Bronchial smooth muscle cell (primary cell): ENCODE measurements at places on chromosomes 13 and 19. TPM values are rescaled to one million over a fixed set of nuclear protein-coding genes. Genes with fewer than 3 reads are reported as not detected.

EFNB2 gene
- total RNA-seq: 0.09 and 0.47 TPM in 2 replicates

ZIK1 gene
- total RNA-seq: 5.2 and 7.7 TPM in 2 replicates

ATP8B3 gene
- 0.95 and 1.9 TPM in 2 replicates for total RNA-seq

PSG2 gene
- total RNA-seq: not detected in 2 replicates

SIX5 gene
- 6.7 and 7.4 TPM in 2 replicates for total RNA-seq

CALR3 gene
- total RNA-seq: 0.16 TPM in 1 of 2 replicates, not detected in the other

ZNF497 gene
- total RNA-seq: 0.79 and 1.7 TPM in 2 replicates

ZNF708 gene
- 3.7 and 4.6 TPM in 2 replicates for total RNA-seq

RNF225 gene
- total RNA-seq: 0.16 and 0.17 TPM in 2 replicates

CRLF1 gene
- total RNA-seq: 92.0 and 110 TPM in 2 replicates

SIGLEC12 gene
- total RNA-seq: not detected in 2 replicates

ZNF582 gene
- total RNA-seq: 2.7 and 3.1 TPM in 2 replicates

SIGLEC8 gene
- not detected in 2 replicates for total RNA-seq

NRTN gene
- under 0.01 and 0.17 TPM in 2 replicates for total RNA-seq

ZNF154 gene
- total RNA-seq: 2.8 and 6.1 TPM in 2 replicates

SKA3 gene
- total RNA-seq: 0.86 and 1.3 TPM in 2 replicates

MAB21L1 gene
- total RNA-seq: 0.86 and 3.0 TPM in 2 replicates

PLIN4 gene
- 0.43 and 2.5 TPM in 2 replicates for total RNA-seq

CASP14 gene
- total RNA-seq: not detected in 2 replicates

THAP8 gene
- 0.94 and 1.7 TPM in 2 replicates for total RNA-seq

OR7C2 gene
- not detected in 2 replicates for total RNA-seq

ZNF578 gene
- total RNA-seq: 5.2 and 6.3 TPM in 2 replicates

CRX gene
- not detected in 2 replicates for total RNA-seq

KLK1 gene
- not detected in 2 replicates for total RNA-seq

PSG6 gene
- not detected in 2 replicates for total RNA-seq

SMG9 gene
- 4.3 and 8.8 TPM in 2 replicates for total RNA-seq

AMER2 gene
- total RNA-seq: under 0.01 TPM in 1 of 2 replicates, not detected in the other

MBD3L2 gene
- total RNA-seq: not detected in 2 replicates

SPC24 gene
- 14.3 and 26.3 TPM in 2 replicates for total RNA-seq

SPATA13 gene
- 6.9 and 7.4 TPM in 2 replicates for total RNA-seq

ZNF560 gene
- total RNA-seq: 0.79 and 1.2 TPM in 2 replicates

SULT2A1 gene
- not detected in 2 replicates for total RNA-seq

BBC3 gene
- 17.5 and 18.4 TPM in 2 replicates for total RNA-seq

NUFIP1 gene
- 1.0 and 1.6 TPM in 2 replicates for total RNA-seq

ZNF132 gene
- total RNA-seq: 9.1 and 10.4 TPM in 2 replicates

SELENOV gene
- not detected in 2 replicates for total RNA-seq

KASH5 gene
- total RNA-seq: not detected in 2 replicates

ZNF729 gene
- not detected in 2 replicates for total RNA-seq

C19orf81 gene
- not detected in 2 replicates for total RNA-seq

KLK12 gene
- total RNA-seq: not detected in 2 replicates

ZNF682 gene
- total RNA-seq: 1.0 and 1.6 TPM in 2 replicates

GIPR gene
- total RNA-seq: 0.09 and 0.16 TPM in 2 replicates

ADAMTS10 gene
- total RNA-seq: 6.8 and 8.1 TPM in 2 replicates

NTF4 gene
- total RNA-seq: 0.16 and 0.17 TPM in 2 replicates

TINCR gene
- under 0.01 TPM in 2 replicates for total RNA-seq

ADPRHL1 gene
- total RNA-seq: 1.1 and 2.8 TPM in 2 replicates

ZNF69 gene
- 2.9 and 4.1 TPM in 2 replicates for total RNA-seq

LIM2 gene
- total RNA-seq: not detected in 2 replicates

PALM3 gene
- total RNA-seq: 0.16 and 0.17 TPM in 2 replicates

MEDAG gene
- 105 and 137 TPM in 2 replicates for total RNA-seq
